ENCODE measurements at places on chromosomes 13 and 19.

DNA sequence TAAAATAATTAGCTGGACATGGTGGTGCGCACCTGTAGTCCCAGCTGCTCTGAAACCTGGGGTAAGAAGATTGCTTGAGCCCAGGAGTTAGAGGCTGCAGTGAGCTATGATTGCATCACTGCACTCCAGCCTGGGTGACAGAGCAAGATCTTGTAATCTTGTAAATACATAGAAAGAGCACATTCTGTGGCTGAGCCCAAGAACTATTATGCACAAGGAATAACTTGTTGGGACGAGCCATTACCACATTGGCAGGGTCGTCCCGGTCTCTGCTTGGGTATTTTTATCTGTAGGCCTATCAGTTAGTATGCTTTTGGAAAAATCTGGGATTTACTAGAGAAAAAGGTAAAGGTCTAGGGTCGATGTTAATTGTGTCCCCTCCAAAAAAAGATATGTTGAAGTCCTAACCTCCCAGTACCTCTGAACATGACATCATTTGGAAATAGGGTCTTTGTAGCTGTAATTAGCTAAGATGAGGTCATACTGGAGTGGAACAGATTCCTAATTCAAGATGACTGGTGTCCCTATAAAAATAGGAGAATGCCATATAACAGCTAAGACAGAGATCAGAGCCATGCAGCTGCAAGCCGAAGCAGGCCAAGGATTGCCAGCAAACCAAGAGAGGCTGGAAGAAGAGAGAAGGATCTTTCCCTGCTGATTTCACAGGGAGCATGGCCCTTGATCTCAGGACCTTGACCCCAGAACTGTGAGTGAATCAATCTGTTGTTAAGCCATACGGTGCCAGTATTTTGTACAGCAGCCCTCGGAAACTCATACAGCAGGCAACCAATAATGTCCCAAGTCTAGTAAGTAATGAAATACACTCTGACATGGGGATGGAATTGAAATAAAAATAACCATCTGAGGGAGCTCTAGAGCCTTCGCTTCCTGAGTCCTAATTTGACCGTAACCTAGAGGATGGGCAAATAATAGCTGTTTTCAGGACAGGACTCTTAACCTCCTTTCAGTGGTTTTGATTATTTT, 77.0 kb downstream of the TM9SF2 start:
- peak; percentile 45 for DNase-seq

GRCh38 chr19:16330806-16331690, 6.4 kb downstream of the KLF2 start:
- DNase-seq: peak; percentile 35

DNA sequence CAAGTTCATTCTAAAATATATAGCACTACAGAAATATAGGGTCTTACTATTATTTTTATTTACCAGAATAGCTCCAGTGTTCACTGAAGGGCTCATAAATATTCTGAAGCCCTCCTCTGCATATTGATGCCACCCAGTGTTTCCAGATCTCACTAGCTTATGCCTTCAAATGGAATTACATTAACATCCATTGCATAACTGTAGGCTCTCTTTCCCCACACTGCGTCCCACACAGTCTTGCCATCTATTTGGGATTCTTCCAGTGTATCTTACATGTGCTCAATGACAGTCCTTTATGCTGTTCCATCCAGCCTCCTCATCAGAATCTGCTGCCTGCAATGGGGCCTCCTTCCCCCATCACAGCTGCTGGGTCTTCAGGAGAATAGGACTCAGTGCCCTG, 137.2 kb downstream of the CYSLTR2 start:
- DNase-seq: no peak

- DNase-seq: no peak
These were observed 2163.1 kb upstream of the PCDH20 start for GRCh38 chr13:63578796-63579195.

DNA sequence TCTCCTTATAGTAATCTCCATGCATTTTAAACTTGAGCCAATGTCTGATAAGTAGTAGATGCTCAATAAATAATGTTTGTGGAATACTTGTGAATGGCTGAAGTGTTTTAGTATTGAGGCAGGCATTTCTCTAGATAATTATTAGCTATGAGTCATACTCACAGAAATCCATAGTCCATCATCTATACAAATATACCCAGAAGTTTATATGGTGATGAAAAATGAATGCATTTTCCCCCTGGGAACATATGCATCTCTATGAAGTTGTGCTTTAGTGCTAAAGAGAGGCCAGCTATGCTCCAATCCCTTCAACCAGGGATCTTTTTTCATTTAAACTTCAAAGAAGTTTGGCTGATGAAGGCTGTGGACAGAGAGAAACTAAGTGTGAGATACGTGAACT, 17.2 kb downstream of the MBNL2 start:
- no peak for DNase-seq

DNA sequence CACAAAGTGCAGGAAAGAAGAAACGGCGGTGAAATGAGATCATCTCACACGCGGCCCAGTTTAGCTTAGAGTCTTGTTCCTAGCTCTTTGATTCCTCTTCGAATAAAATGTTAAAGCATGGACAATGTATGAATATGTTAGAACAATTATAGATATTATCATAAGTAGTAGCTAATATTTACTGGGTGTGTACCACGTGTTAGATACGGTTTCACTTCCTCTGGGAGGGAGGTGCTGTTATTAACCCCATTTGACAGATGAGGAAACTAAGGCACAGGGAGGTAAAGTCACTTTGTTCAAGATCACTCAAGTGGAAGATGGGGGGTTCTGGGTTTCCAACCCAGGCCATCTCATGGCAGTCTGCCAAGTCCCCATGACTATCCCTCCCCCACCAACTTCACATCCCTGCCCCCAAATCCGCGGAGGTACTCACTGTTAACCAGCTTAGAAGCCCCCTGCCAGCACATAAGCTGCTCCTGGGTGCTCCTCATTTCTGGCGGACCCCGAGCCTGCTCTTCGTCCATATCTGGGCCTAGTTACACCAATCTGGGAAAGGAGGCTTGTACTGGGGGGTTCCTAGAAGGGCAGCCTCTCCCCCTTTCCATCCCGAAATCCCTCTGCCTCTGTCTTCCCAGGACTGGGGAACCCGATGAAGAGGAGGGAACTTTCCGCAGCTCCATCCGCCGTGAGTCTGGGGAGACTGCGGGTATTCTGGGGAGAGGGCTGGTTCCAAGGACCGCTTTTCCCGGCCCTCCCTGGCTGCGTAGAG, 1.0 kb upstream of the FXYD7 start:
- DNase-seq: no peak
